DND-41 (cell line): ENCODE measurements at places on chromosomes 11 and 22.

DNA sequence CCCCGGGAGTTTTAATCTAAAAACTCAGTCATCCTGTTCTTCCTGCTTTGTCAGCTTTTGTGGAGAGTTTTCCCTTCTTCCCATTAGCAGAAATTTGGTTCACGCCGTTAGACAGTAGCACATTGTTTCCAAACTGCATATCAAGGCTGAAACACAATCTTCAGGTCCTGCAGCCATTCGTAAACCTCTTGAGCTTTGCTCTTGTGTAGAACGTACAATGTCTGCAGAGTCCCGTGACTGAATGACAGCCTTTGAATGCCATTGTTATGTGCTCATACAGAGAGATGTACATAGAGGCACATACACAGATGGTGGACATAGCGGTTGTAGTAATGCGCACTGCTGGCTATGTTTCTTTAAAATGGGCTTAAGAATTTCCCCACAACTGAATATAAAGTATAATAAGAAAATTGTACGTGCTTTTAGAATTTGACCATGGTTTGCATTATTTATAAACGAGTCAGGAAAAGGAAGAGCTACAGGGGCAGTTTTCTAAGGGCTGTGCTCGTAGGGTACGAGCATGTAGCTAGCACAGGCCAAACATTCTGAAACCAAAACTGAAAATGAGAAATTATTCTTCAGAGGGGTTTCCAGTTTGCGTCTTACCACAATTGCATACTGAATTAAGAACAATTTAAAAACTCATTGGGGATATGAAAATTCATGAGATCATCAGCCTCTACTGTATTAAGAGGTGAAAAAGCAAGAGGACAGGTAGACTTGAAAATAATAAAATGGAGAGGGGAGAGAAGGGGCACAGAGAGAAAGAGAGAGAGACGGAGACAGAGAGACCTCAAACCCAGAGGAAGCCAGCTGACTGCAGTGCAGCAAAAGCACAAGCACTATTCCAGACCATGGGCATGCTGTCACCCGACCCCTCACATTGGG lies 310.1 kb downstream of the CADM1 start:
- no peaks in the 10 kb centered on the region for H3K27me3 ChIP-seq
- H3K4me3 ChIP-seq, result no peak overlapping the region
- H3K36me3 ChIP-seq, result no peaks in the 10 kb centered on the region
- DNase-seq, result no peak

DNA sequence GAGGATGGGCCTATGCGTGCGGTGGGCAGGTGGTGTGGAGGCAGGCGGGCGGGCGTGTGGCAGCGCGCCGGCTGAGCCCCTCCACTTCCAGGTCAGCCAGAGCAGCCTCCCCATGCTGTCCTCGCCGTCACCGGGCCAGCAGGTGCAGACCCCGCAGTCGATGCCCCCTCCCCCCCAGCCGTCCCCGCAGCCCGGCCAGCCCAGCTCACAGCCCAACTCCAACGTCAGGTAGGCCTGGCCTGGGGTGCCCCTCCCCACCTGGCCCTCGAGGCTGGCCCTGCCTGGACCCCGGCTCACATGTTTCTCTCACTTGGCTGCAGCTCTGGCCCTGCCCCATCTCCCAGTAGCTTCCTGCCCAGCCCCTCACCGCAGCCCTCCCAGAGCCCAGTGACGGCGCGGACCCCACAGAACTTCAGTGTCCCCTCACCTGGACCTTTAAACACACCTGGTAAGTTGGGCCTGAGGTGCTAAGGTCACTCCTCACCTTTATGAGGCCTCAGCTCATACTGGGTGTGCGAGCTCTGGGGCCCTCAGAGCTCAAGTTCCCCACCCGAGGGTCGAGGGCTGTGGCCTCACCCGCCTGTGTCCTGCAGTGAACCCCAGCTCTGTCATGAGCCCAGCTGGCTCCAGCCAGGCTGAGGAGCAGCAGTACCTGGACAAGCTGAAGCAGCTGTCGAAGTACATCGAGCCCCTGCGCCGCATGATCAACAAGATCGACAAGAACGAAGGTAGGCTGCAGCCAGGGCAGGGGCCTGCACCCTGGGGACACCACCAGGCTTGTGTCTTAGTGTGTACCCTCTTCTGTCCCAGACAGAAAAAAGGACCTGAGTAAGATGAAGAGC lies 75.3 kb downstream of the MED15 start:
- peaks cover 99% of the 10 kb centered on the region for H3K36me3 ChIP-seq
- H3K4me3 ChIP-seq, result no peak overlapping the region
- H3K27me3 ChIP-seq, result no peaks in the 10 kb centered on the region
- no peak overlapping the region for H3K27ac ChIP-seq
- DNase-seq, result no peak
- no peaks in the 10 kb centered on the region for H3K4me1 ChIP-seq

- DNase-seq, result no peak
- peaks cover 37% of the 10 kb centered on the region for H3K27me3 ChIP-seq
Observed at GRCh38 chr11:18236664-18237356, at the start of gene SAA4. Gene SAA4 (minus strand): TSS chr11:18236802. CDS start chr11:18235926, 876 bp downstream.

- no peaks in the 10 kb centered on the region for H3K27me3 ChIP-seq
- no peak for DNase-seq
- H3K36me3 ChIP-seq, result no peaks in the 10 kb centered on the region
- H3K4me1 ChIP-seq, result peaks cover 20% of the 10 kb centered on the region
Observed at GRCh38 chr11:540583-541432, 3.5 kb downstream of the LRRC56 start.

- peaks cover 9% of the 10 kb centered on the region for H3K4me1 ChIP-seq
- no peak overlapping the region for H3K4me3 ChIP-seq
- no peak for DNase-seq
- no peaks in the 10 kb centered on the region for H3K36me3 ChIP-seq
- peaks cover 22% of the 10 kb centered on the region for H3K27me3 ChIP-seq
Observed at GRCh38 chr11:34243600-34244464, 114.0 kb downstream of the ABTB2 start.

DNA sequence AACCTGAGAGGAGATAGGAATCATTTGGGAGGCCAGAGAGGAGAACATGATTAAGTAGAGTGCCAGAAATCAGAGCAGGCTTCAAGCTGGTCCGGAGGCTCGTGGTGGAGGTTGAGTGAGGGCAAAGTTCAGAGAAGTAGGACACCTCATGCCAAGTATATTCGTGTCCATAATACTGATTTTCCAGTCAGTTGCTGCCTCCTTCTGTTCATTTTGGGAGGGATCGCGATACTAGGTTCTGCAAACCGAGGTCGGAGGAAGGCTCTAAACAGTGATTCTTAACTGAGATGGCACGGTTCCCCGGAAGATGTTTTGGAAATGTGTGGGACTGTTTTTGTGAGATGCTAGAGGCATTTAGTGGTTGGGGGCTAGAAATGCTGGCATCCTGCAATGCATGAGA lies 13.6 kb upstream of the CD3E start:
- H3K4me1 ChIP-seq, result peaks cover 3% of the 10 kb centered on the region; the same call in 1 of the 2 replicates
- no peak for DNase-seq
- H3K27ac ChIP-seq, result no peak overlapping the region
- H3K4me3 ChIP-seq, result no peak overlapping the region

GRCh38 chr22:44243761-44244160 lies 63.0 kb downstream of the PARVG start:
- no peaks in the 10 kb centered on the region for H3K27me3 ChIP-seq
- no peak overlapping the region for H3K27ac ChIP-seq
- no peaks in the 10 kb centered on the region for H3K4me1 ChIP-seq
- no peaks in the 10 kb centered on the region for H3K36me3 ChIP-seq

- no peak for DNase-seq
- H3K27me3 ChIP-seq, result no peaks in the 10 kb centered on the region
- no peaks in the 10 kb centered on the region for H3K4me1 ChIP-seq
- no peak overlapping the region for H3K27ac ChIP-seq
- H3K36me3 ChIP-seq, result 0 out of 2 replicates have a peak, but pooled peaks cover 11% of the 10 kb centered on the region
- no peak overlapping the region for H3K4me3 ChIP-seq
Observed at GRCh38 chr11:68377389-68377795, 65.0 kb downstream of the LRP5 start.

GRCh38 chr11:68810164-68810563 lies 31.6 kb downstream of the CPT1A start:
- H3K4me1 ChIP-seq, result no peaks in the 10 kb centered on the region
- no peak overlapping the region for H3K27ac ChIP-seq
- H3K27me3 ChIP-seq, result no peaks in the 10 kb centered on the region

DNA sequence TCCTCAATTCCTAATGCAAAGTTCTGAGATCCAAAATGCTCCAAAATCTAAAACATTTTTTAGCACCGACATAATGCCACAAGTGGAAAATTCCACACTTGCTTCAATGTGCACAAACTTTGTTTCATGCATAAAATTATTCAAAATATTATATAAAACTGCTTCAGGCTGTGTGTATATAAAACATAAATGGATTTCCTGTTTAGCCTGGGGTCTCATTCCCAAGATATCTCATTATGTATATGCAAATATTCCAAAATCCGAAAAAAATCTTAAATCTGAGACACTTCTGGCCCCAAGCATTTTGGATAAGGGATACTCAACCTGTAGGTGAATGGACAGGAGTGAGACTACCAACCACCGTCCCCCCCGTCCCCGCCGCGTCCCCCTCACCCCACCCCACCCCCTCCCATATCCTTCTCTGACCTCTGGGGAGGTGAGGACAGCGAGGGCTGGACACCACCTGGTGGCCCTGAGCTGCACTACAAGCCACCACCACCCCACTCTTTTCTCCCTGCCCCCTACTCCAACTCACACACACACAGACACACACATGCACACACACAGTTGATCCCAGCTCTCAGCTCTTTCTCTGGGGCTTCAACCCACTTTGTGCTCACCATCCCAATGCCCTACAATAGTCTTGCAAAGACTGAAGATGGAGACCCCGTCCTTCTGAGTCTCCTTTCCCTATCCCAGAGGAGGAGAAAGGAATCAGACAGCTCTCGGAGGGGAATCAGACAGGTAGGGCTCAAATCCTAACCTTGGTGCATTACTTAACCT lies 101.0 kb downstream of the PDE2A start:
- H3K27me3 ChIP-seq, result peaks cover 20% of the 10 kb centered on the region
- H3K36me3 ChIP-seq, result no peaks in the 10 kb centered on the region
- H3K4me1 ChIP-seq, result no peaks in the 10 kb centered on the region
- H3K27ac ChIP-seq, result no peak overlapping the region
- H3K4me3 ChIP-seq, result no peak overlapping the region

DNA sequence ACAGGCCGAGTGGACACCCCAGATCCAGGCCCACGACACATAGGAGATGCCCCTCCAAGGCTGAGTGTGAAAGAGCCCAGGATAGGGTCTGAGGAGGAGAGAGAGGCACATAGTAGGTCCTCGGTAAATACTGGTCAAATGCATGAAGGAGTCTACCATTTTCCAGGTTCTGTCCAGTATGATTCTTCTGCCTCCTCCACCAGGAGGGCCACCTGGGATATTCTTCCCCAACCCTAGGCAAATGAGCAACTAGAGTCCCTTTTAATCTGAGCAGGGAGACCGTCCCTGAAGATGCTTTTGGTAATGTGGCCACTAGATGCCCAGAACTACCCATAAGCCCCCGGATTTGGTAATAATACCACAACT lies 6.7 kb downstream of the PDGFB start:
- H3K27ac ChIP-seq, result no peak overlapping the region
- H3K36me3 ChIP-seq, result no peaks in the 10 kb centered on the region
- 0 out of 2 replicates have a peak, but pooled peaks cover 7% of the 10 kb centered on the region for H3K4me1 ChIP-seq
- peaks cover 43% of the 10 kb centered on the region for H3K27me3 ChIP-seq
- H3K4me3 ChIP-seq, result no peak overlapping the region
- no peak for DNase-seq

DNA sequence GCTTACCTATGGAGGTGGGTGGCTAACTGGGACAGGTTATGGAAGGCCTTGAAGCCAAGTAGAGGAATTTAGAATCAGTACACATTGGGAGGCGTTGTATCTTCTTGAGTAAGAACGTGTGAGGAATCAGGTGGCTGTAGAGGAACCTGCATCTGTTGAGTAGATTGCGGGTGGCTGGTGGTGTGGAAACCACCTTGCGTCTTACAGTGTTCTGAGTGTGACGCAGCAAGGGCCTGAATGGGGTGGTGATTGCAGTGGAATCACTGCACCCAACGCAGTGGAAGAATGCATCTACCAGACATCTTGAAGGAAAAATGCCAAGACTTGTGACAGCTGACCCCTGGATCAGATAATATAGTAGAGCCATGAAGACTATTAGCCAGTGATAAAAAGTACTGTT lies 110.8 kb upstream of the NNMT start:
- H3K27me3 ChIP-seq, result no peaks in the 10 kb centered on the region
- no peak overlapping the region for H3K4me3 ChIP-seq
- H3K36me3 ChIP-seq, result no peaks in the 10 kb centered on the region
- DNase-seq, result no peak
- no peak overlapping the region for H3K27ac ChIP-seq
- peaks cover 14% of the 10 kb centered on the region for H3K4me1 ChIP-seq

DNA sequence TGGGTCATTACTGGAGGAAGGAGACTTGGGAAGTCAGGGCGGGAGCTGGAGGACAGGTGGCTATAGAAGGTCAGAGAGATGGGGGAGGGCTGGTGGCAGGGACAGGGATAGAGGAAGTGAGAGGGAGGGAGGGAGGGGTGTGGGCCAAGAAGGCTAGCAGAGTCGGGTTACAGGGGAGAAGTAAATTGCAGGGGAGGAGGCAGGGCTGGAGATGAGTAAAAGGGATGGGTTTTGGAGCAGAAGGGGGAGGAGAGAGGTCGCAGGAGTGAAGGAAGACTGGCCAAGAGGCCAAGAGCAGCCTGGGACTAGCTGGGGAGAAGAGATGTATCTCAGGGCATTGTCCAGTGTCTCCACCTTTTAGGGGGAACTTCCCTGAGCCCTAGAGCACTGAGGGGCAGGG lies 33.0 kb downstream of the LRRC10B start:
- no peak overlapping the region for H3K4me3 ChIP-seq
- no peaks in the 10 kb centered on the region for H3K4me1 ChIP-seq
- no peaks in the 10 kb centered on the region for H3K36me3 ChIP-seq
- no peak for DNase-seq
- no peaks in the 10 kb centered on the region for H3K27me3 ChIP-seq

GRCh38 chr11:67054836-67055523 lies 1.7 kb upstream of the RHOD start:
- H3K4me1 ChIP-seq, result no peaks in the 10 kb centered on the region
- H3K36me3 ChIP-seq, result no peaks in the 10 kb centered on the region
- H3K27ac ChIP-seq, result no peak overlapping the region
- peak; percentile 16 for DNase-seq

GRCh38 chr11:35165030-35165422 lies 26.1 kb downstream of the CD44 start:
- no peaks in the 10 kb centered on the region; the same call in 1 of the 2 replicates for H3K36me3 ChIP-seq
- peak; percentile 39 for DNase-seq
- peak overlapping the region; percentile 32; the same call in 1 of the 2 replicates for H3K4me3 ChIP-seq
- peak overlapping the region; percentile 78 for H3K27ac ChIP-seq
- peaks cover 58% of the 10 kb centered on the region for H3K4me1 ChIP-seq
- no peaks in the 10 kb centered on the region for H3K27me3 ChIP-seq

DNA sequence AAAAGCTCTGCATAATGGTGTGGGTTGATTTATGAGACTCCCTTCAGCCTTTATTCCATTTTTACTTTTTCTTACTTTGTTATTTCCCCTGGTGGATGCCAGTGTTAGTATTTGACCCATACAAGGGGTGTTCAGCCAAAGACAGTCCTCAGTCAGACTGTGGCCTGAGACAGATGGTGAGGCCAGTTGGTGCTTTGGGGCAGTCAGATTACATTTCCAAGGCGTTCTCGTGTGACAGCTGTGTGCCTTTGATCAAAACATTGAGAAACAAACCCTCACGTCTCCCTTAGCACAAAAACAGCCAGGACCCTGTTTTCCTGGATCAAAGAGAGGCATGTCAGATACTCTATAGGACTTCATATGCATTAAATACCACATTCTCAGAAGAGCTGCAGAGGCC lies 31.3 kb upstream of the SLN start:
- no peak overlapping the region for H3K4me3 ChIP-seq
- no peak for DNase-seq
- H3K27ac ChIP-seq, result no peak overlapping the region
- H3K4me1 ChIP-seq, result no peaks in the 10 kb centered on the region
- H3K36me3 ChIP-seq, result no peaks in the 10 kb centered on the region

- H3K4me1 ChIP-seq, result no peaks in the 10 kb centered on the region
- H3K27ac ChIP-seq, result no peak overlapping the region
- H3K27me3 ChIP-seq, result no peaks in the 10 kb centered on the region
- peaks cover 99% of the 10 kb centered on the region for H3K36me3 ChIP-seq
- no peak for DNase-seq
Observed at GRCh38 chr11:61309739-61310138, 14.6 kb upstream of the VWCE start.
